ENCODE measurements at places on chromosomes 5 and 9.

DNA sequence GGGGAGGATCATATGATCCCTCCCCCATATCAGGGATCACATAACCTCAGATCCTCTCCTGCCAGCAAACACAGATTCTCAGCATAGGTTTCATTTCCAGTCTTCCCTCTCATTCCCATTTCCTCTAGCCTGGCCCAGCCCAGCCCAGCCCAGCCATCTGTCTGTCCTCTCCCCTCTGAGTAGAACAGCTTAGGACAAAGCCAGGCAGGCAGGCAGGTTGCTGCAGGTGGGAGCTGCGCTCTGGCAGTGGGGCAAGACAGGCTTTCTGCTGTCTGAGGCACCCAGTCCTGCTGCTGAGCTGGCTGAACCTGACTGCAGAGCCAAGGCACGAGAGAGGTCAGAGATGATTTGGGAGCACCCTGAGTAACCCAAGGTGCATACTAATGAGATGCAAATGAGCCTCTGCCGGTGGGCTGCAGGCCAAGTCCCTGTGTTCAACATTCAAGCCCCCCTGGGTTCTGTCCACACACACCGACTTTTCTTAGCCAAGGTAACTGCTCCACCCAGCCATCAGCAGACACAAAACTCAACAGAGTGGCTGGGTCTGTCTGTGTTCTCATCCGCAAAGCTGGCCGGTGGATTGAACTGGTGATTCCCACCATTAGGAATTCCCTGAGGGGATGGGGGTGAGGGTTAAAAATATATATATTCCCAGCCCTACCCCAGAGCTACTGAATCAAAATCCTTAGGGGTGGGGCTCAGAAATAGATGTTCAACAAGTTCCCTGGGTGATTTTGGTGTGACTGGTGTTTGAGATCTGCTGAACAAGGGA is 9.1 kb downstream of the FAT2 start:
- DNase-seq = no peak

GRCh38 chr5:81839034-81839433 is 88.1 kb upstream of the SSBP2 start:
- DNase-seq = no peak

DNA sequence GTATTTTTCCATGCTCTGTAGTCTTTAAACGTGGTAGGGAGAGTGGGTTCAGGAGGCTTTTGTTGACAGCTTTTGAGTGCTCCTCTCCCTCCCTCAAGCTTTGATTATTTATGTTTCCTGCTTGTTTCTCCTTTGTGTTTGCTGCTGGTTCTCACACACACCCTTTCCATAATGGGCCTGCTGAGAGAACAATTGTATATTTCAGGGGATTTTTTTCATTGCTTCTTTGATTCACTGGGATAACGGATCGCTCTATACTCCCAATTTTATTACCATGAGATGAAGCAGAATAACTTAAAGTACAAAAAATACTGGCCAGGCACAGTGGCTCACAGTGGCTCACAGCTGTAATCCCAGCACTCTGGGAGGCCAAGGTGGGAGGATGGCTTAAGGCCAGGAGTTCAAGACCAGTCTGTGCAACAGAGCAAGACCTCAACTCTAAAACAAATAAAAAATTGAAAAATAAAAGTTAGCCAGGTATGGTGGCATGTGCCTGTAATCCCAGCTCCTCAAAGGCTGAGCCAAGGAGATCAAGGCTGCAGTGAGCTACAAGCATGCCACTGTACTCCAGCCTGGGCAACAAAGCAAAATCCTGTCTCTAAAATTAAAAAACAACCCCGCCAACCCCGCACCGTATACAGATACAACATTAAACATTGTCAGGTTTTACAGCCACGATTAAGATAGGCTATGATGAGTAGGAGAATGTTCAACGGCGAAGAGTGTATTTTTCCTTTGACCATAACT is 66.9 kb downstream of the USP20 start:
- no peak for DNase-seq

DNA sequence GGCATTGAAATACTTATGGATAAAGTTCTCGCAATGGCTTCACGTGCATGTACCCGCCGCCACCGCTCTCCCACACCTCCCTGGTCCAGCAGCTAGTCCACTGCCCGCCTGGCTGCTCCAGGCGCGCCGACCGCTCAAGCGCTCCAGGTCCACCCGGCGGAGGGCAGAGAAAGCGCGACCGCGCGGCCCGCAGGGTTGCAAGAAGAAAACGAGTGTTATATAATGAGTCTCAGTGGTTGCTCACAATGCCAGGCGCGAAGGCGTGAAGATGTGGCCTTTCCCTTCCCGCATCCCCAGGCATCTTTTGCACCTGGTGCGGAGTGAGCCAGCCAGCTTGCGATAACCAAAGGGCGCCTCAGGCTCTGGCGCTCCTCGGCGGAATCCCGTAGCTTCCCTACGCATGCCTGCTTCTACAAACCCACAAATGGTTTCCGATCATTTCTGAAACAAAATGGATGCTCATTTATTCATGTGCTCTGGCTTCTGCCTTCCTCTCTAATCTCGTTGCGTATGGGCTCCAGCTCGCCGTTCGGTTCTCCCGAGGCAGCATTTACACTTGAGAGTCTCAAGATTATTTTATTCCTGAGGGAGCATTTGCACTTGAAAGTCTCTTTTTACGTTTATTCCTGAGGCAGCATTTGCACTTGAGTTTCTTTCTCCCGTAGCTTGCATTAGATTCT is 25.7 kb downstream of the CDKN2A start:
- no peak for DNase-seq

GRCh38 chr5:150596313-150596712 is 44.1 kb upstream of the SYNPO start:
- DNase-seq = no peak

- DNase-seq = no peak
Measured at GRCh38 chr5:163608621-163609020, 103.2 kb downstream of the MAT2B start.

DNA sequence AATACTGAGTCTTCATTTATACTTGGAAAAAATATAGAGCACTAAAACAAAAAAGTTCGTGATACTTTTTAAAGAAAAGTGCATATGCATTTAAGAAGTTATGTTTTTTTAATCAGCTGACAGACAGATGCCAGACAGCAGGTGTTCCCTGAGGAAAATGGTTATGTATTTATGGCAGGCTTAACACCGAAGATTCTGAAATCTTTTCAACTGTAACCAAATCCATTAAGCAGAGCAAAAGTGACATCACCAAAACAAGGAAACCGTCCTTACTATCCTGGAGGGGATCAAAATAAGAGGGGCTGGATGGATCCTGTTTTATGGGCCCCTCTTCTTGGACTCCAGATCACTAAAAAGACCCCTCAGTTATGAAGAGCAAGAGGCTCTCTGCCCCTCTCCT is 404.9 kb upstream of the ADAMTS16 start:
- DNase-seq = no peak

GRCh38 chr5:96625365-96625764 is 36.8 kb upstream of the CAST start:
- DNase-seq = no peak

GRCh38 chr5:77280036-77280435 is 69.6 kb downstream of the PDE8B start:
- DNase-seq = no peak

- no peak for DNase-seq
Measured at GRCh38 chr5:43037636-43038495, 2.3 kb downstream of the ANXA2R start.

DNA sequence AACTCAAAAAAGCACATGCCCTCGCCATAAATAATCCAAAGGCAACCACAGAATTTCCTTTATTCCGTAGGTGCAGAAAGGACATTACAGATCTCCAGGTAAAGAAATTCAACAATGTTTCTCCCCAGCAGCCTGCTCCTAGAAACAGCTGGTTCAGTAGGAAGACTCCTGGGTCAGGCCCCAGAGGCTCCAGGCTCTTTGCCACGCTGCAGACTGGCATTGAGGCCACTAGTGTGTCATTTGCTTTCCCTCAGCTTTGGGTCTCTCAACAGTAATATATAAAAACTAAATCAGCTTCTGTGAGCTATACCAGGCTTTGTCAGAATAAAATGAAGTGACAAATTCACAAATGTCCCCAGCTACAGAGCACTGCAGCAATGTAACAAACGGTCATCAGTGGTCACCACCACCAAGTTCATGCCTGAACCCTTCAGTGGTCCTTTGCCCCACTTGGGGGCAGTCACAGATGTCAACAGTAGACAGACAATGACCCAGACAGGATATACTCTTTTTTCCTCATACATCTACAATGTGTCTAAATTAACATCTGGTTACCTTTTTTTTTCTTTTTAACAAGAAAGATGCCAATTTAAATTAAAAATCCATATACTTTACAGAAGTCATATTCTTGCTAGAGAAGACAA is 93.5 kb downstream of the MARCHF3 start:
- DNase-seq = no peak

DNA sequence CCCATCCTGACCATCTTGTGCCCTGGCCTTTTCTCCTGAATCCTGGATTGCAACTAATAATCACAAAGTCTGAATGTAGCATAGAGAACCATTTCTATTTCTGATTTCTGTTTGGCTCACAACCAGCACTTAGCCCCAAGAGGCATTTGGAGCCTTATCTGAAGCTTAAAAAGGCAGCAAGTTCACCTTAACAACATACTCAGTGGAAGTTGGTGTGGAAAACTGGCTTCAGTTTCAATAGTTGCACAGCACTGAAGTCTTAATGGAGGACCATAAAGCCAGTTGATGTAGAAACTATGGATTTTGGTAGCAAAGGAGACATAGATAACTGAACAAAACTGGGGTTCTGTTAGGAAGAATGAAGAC is 574.1 kb downstream of the PSAT1 start:
- DNase-seq = no peak

GRCh38 chr9:98931600-98932389 is 11.9 kb upstream of the COL15A1 start:
- no peak for DNase-seq

GRCh38 chr9:117523531-117524153 is 108.8 kb upstream of the ASTN2 start:
- no peak for DNase-seq

DNA sequence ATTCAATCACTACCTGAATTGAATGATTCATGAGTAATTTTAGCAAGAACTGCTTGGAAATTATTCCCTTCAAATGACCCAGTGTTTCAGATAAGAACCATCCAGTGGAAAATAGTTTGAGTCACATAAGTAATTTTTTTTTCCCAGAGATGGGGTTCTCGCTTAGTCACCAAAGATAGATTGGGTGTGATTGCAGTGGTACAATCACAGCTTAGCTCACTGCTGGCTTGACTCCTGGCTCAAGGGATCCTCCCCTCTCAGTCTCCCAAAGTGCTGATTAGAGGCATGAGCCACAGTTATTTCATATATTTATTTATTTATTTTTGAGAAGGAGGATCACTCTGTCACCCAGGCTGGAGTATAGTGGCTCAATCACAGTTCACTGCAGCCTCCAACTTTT is 574.5 kb upstream of the ARRDC3 start:
- no peak for DNase-seq

- DNase-seq = no peak
Measured at GRCh38 chr5:179833709-179834070, 13.0 kb downstream of the SQSTM1 start.

GRCh38 chr5:3996707-3997336 is 401.2 kb downstream of the IRX1 start:
- no peak for DNase-seq

DNA sequence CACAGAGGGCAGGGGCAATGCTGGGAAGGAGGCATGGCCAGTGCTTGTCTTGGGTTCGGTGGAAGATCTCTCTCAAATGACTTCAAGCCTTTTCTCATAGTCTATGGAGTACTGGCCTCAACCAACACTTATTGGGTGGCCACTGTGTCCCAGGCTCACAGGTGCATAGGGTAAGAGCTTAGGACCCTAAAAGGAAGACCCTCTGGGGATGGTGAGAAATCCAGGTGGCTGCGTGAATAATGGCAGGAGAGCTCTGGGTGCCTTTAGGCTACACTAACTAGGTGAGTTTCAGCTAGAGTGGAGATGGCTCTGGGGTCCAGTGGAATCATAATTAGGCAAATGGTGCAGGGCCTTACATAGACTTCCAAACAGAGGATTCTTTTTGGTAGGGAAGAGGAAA is 9.9 kb downstream of the STC2 start:
- DNase-seq = no peak

- no peak for DNase-seq
Measured at GRCh38 chr5:85132269-85132668, 747.6 kb upstream of the EDIL3 start.

DNA sequence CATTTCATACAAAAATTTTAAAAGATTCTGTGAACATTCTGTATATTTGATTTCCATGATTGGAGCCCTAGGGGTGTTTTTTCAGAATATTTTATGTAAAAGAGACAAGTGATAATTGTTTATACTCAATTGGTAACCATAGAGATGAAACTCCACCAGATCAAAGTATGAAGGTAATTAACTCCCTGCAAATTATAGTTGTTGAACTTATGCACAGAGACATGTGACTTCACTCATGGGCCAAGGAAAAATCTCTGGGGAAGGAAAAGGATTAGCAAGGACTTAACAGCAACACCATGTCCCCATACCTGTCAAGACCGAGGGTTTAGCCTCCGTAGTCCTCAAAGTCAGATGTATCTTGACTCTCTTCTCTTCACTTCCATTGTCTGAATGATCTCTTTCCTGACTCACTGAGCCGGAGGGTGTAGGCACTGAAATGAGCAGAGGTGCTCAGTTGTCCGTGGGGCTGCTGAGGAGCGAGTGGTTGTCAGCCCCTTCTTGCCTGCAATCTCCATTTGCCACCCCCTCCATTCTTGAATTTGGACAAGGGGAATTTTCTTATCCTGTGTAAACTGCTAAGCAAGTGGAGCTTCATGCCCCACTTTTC is 17.5 kb upstream of the CXCL14 start:
- no peak for DNase-seq

GRCh38 chr9:91734371-91734981 is 215.6 kb downstream of the ROR2 start:
- peak; percentile 54 for DNase-seq

- no peak for DNase-seq
Measured at GRCh38 chr9:110936237-110936636, 102.0 kb downstream of the LPAR1 start.

- no peak for DNase-seq
Measured at GRCh38 chr5:142561486-142562097, 124.3 kb downstream of the FGF1 start.

DNA sequence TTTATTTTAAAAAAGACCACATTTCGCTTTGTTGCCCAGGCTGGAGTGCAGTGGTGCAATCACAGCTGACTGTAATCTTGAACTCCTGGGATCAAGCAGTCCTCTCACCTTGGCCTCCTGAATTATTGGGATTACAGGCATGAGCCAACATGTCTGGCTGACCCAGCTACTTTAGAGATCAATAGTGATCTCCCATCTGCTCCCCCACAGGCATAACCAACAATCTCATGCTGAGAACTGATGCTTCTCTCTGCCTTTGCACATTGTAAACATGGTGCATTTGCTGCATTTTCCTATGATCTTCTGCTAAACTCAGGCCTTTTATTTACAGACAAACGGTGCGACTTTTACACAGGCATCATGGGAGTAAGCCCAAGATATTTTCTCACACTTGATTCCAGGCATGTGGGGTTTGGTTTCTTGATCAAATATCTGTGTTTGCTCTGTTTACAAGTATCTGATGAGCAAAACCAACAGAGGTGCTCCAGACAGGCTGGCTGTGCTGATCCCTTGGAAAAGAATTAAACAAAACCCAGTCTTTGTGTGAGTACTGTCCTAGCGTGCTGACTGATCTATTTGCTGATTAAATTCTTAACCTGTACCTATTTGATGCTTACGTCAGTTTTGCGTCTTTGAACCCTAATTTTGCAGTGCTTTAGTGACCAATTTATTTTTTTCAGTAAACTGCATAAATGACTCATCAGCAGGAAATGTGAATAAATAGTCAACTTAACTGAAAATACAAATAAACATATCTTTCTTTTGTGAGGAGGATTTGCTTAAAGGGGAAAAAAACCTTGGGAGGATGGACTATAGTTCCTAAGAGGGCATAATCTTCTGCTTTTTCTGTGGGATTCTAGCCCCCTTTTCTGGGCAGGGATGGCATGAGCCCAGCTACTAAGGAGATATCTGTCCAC is 191.7 kb upstream of the NR3C1 start:
- DNase-seq = no peak
